Suppressor macrophage (primary cell): ENCODE measurements at places on chromosomes 7 and 10.

- no peak for DNase-seq
Observed at GRCh38 chr10:75597773-75598440, 166.5 kb downstream of the LRMDA start.

DNA sequence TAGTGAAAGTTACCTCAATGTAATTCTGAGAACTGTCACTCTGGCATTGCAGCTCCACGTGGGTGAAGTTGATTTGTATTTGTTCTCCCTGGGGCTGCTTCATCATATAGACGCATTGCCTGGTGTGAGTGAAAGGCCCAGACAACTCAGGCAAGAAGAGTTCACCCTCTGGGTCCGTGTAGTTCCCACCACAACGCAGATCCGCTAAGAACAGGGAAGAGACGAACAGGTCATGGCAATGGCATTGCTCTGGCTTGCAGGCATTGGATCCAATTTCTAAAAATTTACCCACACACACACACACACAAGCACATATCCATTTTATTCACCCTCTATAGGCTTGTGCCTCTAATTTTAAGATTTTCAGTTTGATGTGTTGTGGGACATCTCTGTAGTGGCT is 45.4 kb downstream of the CUBN start:
- no peak for DNase-seq

GRCh38 chr7:74043523-74043951 is 15.6 kb downstream of the ELN start:
- DNase-seq, result no peak

- DNase-seq, result no peak
Observed at GRCh38 chr7:75662579-75663301, 76.0 kb downstream of the HIP1 start.

GRCh38 chr10:13984647-13985155 is 346.0 kb downstream of the FRMD4A start:
- peak; percentile 65 for DNase-seq

GRCh38 chr10:30160271-30160982 is 101.0 kb upstream of the JCAD start:
- DNase-seq, result no peak

- no peak for DNase-seq
Observed at GRCh38 chr10:123884907-123885381, 6.7 kb downstream of the CPXM2 start.

GRCh38 chr7:78039790-78040776 is 241.5 kb downstream of the PHTF2 start:
- DNase-seq, result peak; percentile 83

DNA sequence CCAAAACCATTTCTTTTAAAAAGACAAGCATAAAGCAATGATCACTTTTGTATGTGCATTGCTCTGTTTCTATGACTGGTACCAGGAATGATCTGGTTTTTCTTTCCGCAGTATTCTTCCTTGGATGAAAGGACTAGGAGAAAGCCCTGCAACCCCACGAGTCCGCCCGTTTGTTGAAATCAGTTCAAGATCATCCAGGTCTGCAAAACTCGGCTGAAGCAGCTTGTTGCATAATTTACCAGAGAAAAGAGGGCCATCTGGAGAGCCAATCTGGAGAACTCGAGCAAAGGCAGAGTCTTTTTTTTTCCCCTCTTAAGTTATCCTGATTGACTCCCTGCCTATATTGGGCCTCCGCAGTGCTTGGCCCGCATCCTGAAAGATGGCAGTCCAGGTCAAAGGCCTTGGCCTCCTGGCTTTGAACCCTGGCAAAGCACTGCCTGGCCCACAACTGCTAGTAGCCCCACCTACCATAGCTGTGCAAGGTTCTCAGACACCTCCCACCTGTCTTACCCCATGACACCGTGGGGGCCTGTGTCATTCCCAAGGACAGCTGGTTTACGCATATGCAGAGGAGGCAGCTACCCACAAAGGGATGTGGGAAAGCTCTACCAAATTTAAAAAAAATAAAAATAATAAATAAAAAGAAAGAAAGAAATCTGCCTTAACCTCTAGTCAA is 572.2 kb downstream of the INHBA start:
- no peak for DNase-seq

DNA sequence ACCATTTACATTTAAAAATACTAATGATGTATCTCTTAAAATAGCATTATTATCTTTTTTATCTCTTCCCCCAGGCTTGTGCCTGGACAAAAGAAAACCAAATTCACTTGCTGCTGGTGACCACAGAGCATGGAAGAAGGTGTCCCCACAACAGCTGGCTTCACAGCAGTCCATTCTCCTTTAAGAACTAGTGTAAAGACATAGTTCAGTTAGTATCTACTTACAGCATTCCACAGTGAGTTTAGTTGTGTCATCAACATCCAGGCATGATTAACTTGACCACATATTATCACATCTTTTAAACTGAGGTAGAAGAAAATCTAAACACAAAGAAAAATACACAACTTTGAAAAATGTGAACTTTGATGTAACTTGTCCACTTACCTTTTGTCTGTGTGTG is 55.0 kb downstream of the LRRC17 start:
- no peak for DNase-seq

GRCh38 chr7:135391514-135391913 is 118.4 kb downstream of the CNOT4 start:
- DNase-seq, result no peak

DNA sequence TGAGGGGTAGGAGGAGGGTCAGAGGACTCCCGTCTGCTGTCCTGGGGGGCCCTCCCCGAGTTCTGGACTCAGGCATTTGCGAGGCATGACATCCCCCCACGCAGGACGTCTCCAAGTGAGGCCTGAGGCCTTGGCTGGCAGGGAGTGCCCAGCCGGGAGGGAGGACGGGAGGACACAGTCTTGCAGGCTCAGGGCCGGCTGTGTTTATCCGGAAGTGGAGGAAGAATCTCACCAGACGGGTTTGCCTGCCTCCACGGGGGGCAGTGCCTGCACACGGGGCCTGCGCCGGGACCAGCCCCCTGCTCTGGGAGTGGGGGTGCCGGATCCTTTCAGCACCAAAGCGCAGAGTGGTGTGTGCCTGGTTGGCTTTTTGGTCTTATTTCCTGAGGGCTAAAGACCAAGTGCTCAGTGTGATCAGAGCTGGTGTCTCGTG is 10.9 kb downstream of the PWWP2B start:
- peak; percentile 62 for DNase-seq

DNA sequence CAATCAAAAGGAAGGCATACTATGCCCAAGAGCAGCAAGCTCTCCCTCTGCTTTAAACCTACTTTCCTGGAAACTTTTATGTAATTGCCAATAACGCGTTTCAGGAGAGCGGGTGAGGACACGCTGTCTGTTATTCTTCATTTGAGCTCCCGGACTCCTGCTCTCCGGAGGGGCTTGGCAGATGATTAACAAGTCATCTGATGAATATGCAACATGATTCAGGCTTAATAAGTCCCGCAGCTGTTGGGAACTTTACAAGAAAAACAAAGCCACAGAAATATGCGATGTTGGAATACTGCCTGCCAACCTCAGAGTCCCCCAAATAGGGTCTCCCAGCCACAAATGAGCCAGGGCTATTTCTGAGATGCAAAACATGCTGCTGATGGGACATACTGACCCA is 348.0 kb downstream of the GPAM start:
- DNase-seq, result no peak

DNA sequence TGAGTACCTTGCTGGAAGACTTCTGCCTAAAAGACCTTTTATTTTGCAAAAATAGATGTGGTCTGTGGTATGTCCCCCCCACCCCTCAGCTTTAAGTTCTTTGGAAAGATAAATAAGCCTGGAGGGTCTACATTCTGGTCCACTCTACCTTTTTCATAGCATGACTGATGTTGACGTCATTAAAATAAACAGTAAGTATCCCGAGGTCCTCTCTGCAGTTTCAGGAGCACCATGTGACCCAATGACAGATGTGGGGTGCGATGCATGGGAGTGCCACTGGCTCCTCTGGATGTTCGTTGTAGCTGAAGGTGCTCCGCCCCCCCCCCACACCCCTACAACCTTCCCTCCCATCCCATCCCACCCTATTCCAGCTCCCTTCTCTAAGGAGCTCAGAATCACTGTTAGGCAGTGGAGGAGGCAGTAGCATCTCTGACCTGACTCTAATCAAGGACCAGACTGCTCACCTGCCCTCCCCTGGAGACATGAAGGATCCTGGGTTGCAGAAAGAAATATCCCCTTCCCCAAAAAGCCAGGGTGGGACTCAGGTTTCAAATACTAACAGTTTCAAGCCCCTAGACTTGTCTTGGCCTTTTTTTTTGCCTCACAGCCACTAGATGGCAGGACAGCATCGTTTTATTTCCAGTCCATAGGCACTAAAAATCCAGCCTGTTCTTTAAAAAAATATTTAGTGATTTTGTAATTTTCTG is 25.1 kb downstream of the CASP7 start:
- DNase-seq, result peak; percentile 49

GRCh38 chr7:30627026-30627425 is 32.3 kb downstream of the GARS1 start:
- no peak for DNase-seq

- DNase-seq, result no peak
Observed at GRCh38 chr10:84176351-84176750, 2.8 kb downstream of the GPR15LG start.

DNA sequence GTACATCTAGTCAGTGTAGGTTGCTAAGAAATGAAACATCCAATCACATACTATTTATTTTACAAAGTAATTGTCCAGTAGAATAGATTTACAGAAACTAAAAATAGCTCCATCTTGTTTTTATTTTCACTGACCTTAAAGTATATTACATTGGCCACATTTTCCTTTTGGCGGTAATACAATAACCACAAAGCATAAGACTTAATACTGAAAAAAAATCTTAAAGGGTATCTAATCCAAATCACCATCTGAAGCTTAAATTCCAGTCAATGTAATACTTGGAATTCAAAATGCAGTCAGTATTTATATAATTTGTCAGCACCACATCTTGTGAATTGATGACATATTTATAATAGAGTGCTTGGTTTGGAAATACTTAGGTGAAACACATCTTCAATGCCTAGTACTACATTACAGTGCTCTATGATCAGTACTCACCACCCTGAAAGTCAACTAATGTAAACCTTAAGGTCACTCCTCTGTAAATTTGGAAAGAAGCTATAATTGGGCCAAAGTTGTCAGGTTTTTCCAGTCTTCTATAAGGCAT is 8.9 kb downstream of the ANKMY2 start:
- DNase-seq, result no peak

GRCh38 chr10:50544857-50545429 is 78.8 kb downstream of the SGMS1 start:
- no peak for DNase-seq

GRCh38 chr10:97204826-97205679 is 19.3 kb upstream of the SLIT1 start:
- no peak for DNase-seq

DNA sequence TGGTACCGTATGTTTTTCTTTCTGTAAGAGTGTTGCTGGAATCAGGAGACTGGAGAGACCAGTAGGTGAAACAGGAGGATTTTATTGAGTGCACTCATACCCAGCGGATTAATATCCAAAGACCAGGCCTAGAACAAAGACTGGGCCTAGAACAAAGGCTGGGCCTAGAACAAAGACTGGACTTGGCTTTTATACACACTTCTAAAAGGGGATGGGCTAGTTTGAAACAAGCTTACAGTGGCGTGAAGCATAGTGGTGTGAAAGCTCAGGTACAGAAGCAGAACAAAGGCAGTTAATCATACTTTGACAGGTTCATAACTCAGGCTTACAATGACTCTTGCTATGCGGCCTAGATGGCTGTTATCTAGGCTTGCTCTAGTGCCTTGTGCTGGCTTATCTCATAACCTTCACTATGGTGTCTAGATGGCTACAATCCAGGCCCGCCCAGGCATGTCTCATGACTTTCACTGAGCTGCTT is 67.7 kb downstream of the TRIM24 start:
- no peak for DNase-seq

DNA sequence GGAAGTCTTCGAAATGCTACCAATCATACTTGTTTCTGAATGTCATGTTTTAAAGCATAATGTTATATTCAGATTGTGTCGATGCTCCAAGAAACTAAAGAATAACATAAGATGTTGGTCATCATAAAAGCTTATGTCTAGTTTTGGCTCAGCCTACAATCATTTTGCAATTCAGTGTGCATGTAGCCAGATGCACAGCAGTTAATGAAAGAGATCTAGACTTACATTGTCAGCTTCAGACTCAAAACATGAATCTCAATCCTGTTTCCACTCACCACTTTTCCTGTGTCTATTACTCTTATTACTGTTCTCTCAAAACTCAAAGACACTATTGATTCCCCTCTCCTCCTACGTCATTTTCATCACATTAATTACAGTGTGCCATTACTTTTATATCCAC is 21.4 kb downstream of the TMEM196 start:
- DNase-seq, result no peak

DNA sequence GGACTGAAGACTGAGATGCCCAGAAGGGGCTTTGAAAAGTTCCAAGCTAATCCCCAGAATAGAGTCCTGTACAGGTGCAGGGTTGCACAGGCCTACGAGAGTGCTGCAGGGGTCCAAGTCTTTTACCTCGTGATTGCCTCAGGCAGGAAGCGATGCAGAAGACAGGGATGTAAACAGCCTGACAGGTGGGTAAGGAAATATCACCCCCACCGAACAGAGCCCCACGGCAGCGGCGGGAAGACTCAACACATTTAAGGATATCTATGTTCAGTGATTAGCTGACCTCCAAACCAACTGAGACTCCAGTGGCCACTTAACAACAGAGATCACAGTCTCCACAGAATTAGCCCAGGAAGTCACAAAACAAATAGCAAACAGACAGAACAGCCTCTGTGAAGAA is 73.9 kb upstream of the VIPR2 start:
- DNase-seq, result no peak

DNA sequence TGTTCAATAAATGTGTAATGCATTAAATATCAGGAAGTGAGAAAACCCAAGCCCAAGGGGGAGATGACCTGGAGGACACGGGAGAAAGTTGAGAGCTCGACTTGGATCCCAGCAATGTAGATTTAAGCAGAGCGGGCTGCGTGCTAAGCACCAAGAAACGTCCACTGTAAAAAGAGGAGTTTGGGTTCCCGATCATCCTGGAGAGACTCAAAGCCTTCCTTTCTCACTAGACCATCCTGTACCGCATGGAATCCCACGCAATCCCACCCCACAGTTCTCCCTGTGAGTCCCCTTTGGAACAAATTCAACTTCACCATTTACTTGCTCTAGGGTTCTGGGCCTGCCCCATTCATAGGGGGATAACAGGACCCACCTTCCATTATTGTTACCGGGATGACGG is 2.4 kb downstream of the TRPV6 start:
- no peak for DNase-seq

DNA sequence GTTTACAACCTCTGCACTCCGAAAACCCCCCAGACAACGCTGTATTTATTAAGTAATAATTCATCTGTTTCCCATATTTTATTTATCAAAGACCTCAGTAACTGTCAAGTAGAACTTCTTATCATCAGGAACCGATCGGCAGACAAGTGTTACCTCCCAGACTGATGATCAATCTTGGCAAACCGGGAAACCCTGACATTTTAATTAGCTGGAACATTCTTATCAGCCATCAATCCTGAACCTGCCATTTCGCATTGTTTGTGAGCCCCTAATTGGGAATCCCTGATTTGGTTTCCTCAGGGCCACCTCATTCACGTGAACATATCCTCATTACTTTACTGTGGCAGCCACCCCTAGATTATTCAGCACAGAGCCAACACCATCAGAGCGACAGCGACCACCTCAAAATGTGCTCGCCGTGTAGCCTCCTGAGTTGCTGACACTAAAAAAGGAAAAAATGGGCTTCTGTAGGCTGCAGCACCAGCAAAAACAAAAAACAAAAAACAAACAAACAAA is 93.6 kb upstream of the SDK1 start:
- DNase-seq, result no peak
